ENCODE measurements at places on chromosomes 12 and 14.

DNA sequence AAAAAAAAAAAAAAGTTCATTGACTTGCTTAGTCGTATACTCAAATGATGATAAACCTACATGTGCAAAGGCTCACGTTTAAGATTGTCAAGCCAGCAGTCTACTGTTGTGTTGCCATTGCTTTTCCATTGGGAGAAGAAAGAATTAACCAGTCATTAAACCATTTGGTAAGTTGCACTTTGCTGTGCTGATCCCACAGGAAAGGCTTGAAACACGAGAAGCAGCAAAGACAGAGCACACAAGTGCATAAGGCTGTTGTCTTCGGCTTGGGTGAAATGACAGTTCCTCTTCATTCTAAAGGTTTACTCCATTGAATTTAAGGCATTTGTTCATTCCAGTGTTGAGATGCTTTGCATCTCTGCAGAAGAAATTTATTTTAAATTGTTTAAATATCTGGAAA is 50.1 kb downstream of the ZC3H14 start:
- DNase-seq, result no peak

DNA sequence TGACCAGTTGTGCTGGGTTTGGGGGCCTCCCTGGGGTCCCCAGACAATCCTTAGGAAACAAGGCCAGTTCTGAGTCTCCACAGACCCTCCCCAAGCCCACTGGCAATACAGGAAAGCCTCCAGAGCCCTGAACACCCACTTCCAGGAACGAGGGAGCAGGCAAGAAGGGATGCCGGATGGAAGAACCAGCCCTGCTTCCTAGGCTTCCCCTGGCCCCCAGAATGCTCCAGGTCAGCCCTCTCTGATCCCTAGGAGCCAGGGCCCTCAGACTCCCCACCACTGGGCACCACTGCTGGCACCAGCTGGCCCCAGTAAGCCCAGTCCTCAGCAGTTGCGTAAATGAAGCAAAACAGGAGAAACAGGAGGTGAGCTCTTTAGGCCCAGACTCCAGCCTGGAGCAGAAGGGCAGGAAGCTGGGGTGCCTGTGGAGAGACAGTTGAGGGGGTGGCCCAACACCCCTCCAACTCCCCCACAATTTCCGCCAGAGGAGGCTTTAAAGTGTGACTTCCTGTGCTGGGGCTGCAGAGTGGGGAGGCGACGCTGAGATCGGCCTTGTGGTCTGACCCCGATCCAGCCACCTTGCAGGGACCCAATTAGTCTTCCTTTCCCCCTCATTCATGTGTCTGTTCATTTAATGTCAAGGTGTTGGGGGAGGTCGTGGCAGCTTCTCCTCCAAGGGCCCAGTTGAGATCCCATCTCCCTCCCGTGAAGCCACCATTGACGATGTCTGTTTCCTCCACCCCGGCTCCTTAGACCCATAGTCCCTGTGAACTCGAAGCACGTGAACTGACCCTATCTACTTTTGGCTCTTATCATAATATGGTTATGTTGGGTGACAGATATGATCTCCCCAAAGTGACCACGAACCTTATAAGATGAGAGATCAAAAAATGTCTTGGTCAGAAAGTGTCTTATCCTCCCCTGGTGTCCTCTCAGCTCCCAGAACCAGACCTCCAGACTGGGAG is 4.7 kb downstream of the TNFRSF1A start:
- no peak for DNase-seq

GRCh38 chr12:119154435-119154818 is 24.3 kb upstream of the HSPB8 start:
- DNase-seq, result no peak

GRCh38 chr14:22427771-22428231 is 161.2 kb downstream of the DAD1 start:
- DNase-seq, result no peak

DNA sequence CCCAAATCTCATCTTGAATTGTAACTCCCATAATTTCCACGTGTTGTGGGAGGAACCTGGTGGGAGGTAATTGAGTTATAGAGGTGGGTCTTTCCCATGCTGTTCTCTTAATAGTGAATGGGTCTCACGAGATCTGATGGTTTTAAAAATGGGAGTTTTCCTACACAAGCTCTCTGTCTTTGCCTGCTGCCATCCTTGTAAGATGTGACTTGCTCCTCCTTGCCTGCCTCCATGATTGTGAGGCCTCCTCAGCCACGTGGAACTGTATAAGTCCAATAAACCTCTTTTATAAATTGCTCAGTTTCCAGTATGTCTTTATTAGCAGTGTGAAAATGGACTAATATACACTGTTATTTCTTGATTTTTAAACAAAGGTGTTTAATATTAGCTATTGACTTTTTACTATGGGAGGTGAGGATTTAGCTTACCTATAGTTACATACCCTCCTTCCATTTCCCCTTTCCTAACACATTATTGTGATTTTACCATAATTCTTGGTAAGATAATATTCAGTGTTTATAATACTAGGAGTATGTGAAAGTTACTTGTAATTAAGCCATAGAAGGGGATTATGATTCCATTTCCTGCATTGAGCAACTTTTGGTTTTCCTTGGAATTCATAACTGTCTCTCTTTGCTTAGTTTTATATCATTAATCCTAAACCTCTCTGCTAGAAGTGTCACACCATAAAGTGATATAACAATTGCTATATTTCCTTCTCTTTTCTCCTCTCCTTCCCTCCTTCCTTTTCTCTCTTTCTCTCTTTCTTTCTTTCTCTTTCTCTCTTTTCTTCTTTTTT is 151.0 kb upstream of the KRAS start:
- no peak for DNase-seq

- peak; percentile 68 for DNase-seq
These were observed 10.2 kb downstream of the TIGAR start for GRCh38 chr12:4331221-4331620.

DNA sequence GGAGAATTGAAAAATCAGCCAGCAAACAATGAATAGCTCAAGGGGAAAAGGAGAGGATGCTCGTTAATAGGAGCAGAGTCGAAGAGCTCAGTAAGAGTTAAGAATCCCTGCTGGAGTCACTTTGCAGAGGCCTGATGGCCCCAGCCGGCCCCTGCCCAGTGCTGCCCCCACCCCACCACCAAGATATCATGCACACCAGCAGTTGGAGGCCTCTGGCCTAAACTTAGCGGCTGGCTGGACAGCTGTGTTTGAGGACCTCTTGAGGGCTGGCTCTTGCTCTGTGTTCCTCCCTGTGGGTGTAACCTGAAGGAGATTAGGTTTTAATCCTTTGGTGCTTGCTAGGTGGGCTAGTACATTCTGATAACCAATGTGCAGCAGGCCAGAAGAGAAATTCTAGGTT is 142.0 kb downstream of the PLXNC1 start:
- DNase-seq, result no peak

- no peak for DNase-seq
These were observed 1.7 kb downstream of the ANKRD52 start for GRCh38 chr12:56256326-56256960.

DNA sequence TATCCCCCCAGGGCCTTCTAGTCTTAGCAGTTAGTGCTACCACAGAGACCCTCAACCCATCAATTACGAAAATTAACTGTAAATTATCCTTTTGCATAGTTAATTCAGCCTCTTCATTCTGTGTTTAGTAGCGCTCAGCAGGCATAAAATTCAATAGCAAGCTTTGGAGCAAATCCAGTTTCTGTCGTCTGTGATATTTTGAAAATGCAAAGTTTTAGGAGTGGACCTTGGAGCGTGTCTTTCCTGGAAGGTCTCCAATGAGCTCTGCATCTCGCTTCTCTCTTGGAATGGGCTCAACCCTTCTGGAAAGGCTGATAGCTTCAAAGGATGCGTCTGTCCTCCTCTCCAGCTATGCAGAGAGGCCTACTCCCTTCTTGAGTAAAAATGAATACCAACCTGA is 222.9 kb downstream of the SLC15A4 start:
- no peak for DNase-seq

GRCh38 chr12:11702959-11703358 is 53.5 kb downstream of the ETV6 start:
- no peak for DNase-seq

- no peak for DNase-seq
These were observed 379.4 kb downstream of the ZFP36L1 start for GRCh38 chr14:68413509-68413908.

- no peak for DNase-seq
These were observed 120.4 kb downstream of the HMGA2 start for GRCh38 chr12:65944637-65945036.

GRCh38 chr14:68519671-68520187 is 273.1 kb downstream of the ZFP36L1 start:
- DNase-seq, result no peak

Measured in D721Med (cell line).